ENCODE measurements at places on chromosomes 5 and 9.

- DNase-seq: no peak
These were observed 3.8 kb downstream of the CDH9 start for GRCh38 chr5:27034565-27034964.

GRCh38 chr9:127633216-127633862 lies 21.3 kb downstream of the STXBP1 start:
- DNase-seq: no peak

DNA sequence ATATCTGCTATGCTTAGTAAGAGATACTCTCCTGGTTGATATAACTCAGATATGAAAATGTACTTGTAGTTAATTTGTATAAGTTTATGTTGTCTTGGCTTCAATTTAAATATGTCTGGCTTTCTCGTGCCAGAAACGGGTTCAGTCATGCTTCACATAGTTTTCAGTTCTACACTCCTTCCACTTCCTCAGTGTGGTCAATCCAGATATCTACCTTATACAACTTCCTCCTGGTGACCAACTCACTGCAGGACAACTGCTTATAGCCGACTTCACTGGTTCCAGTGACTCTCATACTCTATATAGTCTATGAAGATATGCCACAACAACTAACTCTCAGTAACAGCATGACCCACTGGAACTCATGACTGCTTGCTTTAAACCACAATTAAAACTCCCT lies 690.4 kb downstream of the SLCO4C1 start:
- DNase-seq: no peak

GRCh38 chr5:181217111-181217802 lies 5.8 kb upstream of the TRIM41 start:
- DNase-seq: no peak

DNA sequence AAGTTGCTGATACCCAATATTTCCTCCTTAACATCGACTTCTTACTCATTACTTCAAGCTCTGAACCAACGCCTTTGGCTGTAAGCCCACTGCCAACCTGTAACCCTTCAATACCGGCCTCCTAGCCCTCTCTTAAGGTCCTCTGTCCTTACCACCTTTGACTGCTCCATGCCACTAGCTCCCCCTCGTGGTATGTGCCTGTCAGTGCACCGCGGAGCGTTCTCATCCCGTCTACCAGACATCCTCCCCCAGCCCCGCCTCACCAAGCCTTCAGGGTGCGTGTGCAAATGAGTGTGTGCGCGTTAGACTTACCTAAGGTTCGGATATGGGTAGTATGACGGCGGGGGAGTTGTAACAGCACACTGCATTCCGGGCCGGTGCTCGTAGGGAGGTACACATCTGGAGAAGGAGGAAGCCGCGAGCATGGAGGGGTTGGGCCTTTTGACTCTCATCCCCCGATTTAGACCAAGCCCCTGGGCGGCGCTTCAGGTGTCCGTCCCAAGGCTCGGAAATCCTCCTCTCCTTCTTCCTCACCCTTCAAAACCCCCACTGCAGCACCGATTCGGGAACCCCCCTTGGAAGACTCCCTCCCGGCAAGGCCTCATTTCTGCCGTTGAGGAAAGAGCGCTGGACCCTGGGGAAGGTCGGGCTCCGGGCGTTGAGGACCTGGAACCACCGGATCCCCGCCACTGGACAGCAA lies 2.8 kb upstream of the MYORG start:
- no peak for DNase-seq

GRCh38 chr9:31759703-31760102 lies 624.7 kb upstream of the ACO1 start:
- DNase-seq: no peak

GRCh38 chr9:5999443-6000101 lies 15.9 kb downstream of the RANBP6 start:
- DNase-seq: no peak

DNA sequence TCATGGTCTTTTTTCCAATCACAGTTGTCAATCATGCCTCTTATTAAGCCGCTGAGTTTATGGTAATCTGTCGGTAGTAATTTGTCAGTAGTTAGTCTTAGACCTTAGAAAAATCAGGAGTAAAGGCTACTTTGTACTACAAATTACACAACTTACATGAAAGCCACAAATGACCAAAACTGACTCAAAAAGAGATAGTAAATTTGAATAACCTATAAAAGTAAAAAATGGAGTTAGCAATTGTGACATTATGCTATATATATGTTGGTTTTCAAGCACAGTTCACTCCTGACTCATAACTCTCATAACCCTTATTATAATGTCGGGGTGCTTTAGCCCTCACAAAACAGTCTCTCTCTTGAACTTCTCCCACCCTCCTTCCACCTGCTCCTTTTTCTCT lies 251.8 kb downstream of the ROR2 start:
- DNase-seq: no peak

DNA sequence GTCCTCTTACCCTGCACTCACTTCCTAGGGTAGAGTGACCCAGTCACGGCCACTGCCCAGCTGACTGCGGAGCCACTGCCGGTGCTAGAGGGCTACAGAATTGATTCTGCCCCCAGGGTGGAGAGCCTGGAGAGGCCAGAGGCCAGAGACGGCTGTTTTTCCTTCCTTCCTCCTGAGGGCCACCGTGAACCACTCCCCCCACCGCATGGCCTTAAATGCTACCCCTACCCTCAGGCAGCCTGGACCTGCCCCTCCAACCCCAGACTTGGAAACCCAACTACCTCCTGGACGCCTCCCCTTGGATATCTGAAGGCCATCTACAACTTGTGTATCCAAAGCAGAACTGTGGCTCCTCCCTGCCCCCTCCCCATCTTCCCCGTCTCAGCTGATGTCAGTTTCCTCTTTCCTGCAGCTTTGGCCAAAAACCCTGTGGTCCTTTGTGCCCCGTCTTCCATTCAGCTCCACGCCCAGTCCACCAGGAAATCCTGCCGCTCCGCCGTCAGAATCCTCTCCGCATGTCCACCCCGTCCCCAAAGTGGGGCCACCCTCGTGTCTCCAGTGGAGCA lies 16.3 kb downstream of the SH2D3C start:
- no peak for DNase-seq

- no peak for DNase-seq
These were observed 344.0 kb downstream of the PRR16 start for GRCh38 chr5:120808135-120808534.

DNA sequence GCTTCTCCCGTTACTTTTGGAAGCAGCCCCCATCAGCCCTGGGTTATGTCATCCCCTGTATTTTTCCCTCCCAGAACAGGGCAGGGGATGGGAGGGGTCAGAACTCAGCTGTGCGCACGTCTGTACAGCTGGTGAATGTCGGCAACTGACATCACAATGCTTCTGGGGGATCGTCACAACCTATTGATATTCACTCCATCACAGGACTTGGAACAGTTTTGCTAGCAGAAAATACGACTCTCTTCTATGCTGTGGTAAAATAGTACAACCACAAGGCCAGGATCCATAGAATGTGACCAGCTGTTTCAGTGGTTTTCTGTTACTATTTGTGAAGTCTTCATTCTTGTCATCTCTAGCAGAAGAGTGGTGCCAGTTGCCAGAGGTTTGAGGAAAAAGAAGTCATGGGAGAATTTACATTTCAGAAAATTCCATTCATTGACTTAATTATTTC lies 77.1 kb upstream of the KLF4 start:
- DNase-seq: no peak

GRCh38 chr5:143495821-143496275 lies 92.4 kb upstream of the NR3C1 start:
- no peak for DNase-seq

DNA sequence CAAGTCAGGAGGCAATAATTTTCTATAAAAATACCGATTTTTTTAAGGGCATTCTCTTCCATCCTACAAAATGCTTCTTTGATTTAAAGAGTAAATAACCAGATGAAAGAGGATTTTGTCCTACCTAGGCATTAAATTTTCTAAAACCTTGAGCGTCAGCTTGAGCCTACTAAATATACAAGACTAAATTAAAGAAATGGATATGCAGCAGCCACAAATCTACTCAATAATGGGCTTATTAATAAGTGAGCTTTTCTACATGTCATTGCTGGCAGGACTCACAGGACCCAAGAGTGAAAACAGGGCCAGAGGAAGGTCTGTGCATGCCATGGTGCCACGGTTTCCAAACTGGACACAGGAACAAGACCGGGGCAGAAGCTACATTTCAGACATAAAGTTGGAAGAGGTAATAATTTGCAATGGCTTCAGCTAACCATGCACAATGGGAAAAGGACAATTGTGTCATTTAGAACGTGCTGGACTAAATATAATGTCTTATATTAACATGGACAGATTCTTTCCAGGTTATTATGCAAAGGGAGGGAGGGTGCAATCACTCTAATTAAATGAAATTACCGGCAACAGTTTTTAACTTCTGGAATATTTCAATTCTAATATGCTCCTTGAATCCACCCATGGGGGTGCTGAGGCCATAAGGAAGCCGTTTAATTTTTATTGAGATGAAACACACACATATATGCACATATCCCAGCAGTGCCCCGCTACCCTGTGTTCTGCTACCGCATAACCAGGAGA lies 5.2 kb downstream of the WHRN start:
- no peak for DNase-seq

- no peak for DNase-seq
These were observed at the start of gene OLFML2A for GRCh38 chr9:124776954-124777648. OLFML2A (plus strand) TSS chr9:124777133; CDS start chr9:124777271, 138 bp downstream.

GRCh38 chr5:52811067-52811749 lies 23.5 kb downstream of the ITGA1 start:
- DNase-seq: no peak

GRCh38 chr5:81428861-81429260 lies 34.9 kb upstream of the ACOT12 start:
- no peak for DNase-seq

- DNase-seq: no peak
These were observed 83.7 kb upstream of the SARDH start for GRCh38 chr9:133821601-133822429.

- no peak for DNase-seq
These were observed 167.5 kb downstream of the SAXO1 start for GRCh38 chr9:18865542-18865941.

- no peak for DNase-seq
These were observed 402.9 kb downstream of the RAB3C start for GRCh38 chr5:58985759-58986158.

GRCh38 chr5:57831090-57831489 lies 348.5 kb upstream of the ACTBL2 start:
- DNase-seq: no peak

GRCh38 chr5:135196483-135196882 lies 162.5 kb upstream of the PITX1 start:
- no peak for DNase-seq

DNA sequence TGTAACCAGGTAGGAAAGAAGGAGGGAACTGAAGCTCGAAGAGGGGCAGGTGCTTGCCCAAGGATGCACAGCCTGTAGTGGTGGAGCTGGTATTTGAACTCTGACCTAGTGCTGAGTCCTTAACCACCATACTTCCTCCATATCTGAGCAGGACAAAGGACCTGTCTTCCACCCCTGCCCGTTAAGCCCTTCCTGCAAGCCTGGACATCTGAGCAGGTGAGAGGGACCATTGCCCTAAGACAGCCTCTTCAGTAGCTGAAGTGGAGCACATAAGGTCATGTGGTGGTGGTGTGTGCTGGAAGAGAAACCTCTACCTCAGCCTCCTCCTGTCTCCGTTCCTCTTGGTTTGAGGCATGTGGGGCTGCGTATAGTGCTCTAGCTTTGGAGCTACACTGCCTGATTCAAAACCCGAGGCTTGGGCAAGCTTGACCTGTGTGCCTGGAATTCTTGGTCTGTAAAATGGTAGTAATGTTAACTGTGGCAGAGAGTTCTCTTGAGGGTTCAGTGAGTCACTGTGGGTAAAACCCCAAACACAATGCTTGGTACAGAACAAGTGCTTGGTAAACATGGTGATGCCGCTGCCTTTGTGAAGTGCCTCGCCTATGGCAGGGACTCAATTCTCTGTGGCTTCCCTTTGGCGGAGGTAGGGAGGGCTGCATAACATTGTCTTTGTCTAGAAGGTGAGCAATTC lies 7.4 kb downstream of the GALNT10 start:
- DNase-seq: no peak

- DNase-seq: no peak
These were observed 151.7 kb upstream of the HCN1 start for GRCh38 chr5:45847877-45848276.

- DNase-seq: no peak
These were observed 283.2 kb upstream of the CLINT1 start for GRCh38 chr5:158142156-158142555.

DNA sequence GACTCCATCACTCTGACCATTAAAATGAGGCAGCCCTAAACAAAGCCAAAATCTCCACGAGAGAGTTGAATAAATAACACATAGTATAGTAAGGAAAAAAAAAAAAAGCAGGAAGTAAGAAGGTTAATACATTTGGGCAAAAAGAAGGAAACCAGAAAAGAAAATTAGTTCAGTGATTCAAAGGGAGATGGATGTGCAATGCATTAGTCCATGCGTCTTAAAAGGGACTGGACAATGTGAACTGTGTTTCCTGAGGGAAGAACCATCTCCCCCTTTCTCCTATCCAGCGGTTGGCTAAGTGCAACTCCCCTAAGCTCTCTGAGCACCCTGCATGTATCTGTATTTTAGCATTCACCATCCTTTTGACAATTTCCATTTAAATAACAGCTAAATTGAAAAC lies 1.4 kb downstream of the ANKRA2 start:
- no peak for DNase-seq

DNA sequence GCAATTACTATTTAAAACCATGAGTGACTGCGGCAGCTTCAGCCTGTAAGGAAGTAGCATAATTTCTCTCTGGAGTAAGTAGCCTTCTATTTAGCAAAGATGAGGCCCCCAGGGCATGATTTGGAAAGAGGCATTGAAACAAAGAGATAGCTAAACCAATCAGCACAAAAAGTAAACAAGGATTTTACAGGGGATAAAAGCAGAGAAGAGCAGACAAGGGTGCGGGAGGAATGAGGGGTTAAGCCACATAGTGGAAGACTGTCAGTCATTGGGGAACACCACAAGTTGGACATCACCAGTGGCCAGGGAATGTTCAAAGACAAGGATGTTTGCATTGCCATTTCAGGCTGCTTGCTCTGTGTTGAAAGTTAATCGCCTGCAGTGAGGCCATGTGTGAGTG lies 24.0 kb upstream of the C5orf63 start:
- no peak for DNase-seq

DNA sequence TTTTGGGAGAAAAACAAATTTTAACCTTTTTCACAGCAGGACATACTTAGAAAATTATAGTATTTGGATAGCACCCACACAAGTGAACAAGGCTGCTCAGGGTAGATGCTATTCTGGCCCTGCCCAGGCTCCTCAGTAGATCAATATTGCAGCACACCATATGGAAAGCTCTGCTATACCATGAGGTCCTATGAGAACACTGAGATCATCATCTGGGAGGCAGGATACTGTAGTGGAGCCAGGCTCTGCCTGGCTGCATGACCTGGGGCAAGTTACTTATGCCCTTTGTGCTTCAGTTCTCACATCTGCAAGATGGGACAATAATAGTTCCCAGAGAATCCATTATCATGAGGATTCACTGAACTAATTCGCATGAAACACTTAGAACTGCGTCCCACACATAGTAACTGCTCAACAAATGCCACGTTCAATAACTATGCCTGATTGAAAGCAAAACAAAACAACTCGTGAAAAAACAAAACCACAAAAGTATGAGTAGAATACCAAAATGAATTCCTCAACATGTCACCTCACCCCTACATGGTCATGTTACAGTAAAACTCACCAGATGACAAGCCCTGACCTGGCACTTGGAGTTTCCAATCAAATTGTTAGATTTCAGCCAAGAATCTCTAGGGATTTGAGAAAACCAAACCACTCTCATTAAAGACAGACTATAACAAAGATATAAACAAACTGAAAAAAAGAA lies 31.9 kb downstream of the ARSB start:
- no peak for DNase-seq
